Tongue (tissue), 3 donors: ENCODE measurements at places on chromosomes 2 and 18. TPM values are rescaled to one million over a fixed set of nuclear protein-coding genes. Genes with fewer than 3 reads are reported as not detected.
A peak's percentile ranks its signal among the peaks of the same experiment; 100 is the strongest.

GRCh38 chr2:160602073-160602472, 108.5 kb upstream of the RBMS1 start:
- DNase-seq = no peak

- DNase-seq = peak; percentile 85
These were observed 161.1 kb downstream of the FAM210A start for GRCh38 chr18:13565228-13565627.

DNA sequence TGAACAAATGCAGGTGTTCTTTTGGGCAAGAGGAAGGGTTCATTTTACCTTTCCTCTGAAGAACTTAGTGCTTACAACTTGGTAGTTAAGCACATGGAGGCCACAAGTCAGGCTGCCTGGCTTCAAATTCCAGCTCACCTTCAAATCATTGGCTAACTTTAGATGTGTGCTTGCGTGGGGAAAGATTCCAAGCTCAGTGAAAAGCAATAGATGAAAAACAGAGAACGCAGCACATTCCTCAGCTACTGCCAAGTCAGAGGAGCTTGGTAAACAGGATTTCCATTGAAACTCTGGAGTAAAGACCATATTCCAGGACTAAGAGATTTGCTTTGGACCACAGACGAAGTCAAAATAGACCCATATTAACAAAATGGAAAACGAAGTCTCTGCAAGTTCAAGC, 96.3 kb upstream of the ASB18 start:
- DNase-seq = peak; percentile 72

DNA sequence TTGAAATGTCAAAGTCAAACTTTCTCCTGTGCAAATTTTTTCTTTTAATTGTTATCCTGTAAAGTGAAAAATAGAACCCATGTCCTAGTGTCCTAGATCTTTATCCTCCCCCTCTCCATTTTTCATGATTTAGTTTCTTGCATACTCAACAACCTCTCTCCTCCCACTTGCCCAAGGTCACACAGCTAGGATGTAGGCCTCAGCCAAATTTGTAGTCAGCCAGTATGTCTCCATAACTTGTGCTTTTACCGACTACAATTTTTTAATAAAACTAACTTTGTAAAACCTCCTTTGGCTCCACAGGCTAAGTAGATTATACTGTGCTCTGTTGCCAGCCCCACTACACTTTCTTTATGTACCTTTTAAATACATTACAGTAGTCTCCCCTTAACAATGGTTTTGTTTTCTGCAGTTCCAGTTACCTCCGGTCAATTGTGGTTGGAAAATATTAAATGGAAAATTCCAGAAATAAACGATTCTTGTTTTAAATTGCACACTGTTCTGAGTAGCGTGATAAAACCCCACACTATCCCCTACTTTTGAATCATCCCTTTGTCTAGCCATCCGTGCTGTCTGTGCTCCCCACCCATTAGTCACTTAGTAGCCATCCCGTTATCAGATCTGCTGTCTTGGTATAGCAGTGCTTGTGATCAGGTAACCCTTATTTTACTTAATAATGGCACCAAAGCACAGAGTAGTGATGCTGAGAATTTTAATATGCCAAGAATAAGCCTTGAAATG, 22.8 kb downstream of the GULP1 start:
- no peak for DNase-seq

- DNase-seq = no peak
These were observed 705.9 kb upstream of the ZNF804A start for GRCh38 chr2:183892315-183892941.

GRCh38 chr2:137172162-137172561, 406.8 kb downstream of the THSD7B start:
- DNase-seq = no peak

GRCh38 chr2:96815326-96816126, 542 bp upstream of the CNNM3 start:
- no peak for DNase-seq

DNA sequence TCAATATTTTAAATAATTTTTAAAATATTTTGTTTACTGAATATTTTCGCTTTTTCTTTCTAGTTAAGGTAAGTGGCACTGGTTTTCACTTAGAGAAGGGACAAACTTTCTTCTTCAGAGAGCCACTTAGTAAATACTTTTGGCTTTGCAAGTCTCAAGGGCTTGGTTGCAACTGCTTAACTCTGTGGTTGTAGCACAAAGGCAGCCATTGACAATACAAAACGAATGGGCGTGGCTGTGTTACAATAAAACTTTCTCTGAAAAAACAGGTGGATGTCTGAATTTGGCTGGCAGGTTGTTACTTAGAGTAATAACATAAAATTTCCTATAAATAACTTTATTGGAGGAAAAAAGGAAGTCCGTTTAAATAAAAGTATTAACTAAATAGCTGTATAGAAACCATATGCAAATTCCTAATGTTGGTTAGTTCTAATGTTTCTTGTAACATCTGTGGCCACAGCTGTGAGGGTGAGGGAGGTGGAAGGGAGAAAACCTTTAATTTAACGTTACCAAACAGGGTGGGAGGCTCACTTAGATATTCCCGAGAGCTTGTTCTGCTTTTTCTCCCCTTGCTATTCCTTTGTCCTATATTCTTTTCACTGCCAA, 62.4 kb upstream of the TNP1 start:
- peak; percentile 70 for DNase-seq

- peak; percentile 64 for DNase-seq
These were observed 181.8 kb downstream of the SNTG2 start for GRCh38 chr2:1132328-1132969.

DNA sequence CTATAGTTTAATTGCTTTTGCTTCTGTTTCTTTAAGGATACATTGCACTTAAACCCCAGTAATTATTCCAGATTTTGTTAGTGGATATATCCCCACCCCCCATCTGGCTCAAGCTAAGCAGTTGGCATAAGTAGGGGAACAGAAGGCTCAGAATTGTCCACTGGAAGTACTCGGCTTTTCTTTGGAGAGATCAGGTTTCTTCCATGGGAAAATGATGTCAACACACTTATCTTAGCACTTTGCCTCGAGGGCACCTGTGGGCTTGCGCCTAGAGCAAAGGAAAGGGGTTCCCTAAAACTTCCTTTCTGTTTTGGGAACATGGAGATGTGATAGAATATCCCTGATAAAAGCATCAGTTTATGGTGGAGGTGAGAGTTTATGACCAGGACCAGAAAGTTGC, 130.6 kb downstream of the FMNL2 start:
- DNase-seq = peak; percentile 45

DNA sequence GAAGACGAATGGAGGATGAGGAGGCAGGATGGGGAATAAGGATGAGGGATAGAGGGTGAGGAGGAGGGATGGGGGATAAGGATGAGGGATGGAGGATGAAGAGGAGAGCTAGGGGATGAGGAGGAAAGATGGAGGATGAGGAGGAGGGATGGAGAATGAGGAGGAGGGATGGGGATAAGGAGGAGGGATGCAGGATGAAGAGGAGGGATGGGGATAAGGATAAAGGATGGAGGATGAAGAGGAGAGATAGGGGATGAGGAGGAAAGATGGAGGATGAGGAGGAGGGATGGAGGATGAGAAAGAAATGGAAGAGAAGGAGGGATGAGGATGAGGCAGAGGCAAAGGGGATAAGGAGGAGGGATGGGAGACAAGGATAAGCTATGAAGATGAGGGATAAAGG, 230.0 kb downstream of the NAPG start:
- DNase-seq = no peak

- no peak for DNase-seq
These were observed 189.3 kb downstream of the ANKRD44 start for GRCh38 chr2:197121255-197121654.

- no peak for DNase-seq
These were observed 12.1 kb upstream of the COPS8 start for GRCh38 chr2:237073552-237073951.

- no peak for DNase-seq
These were observed 7.6 kb upstream of the FARSB start for GRCh38 chr2:222663479-222663878.

The ACTG2 gene
- total RNA-seq = 7.9 TPM

The MAP2 gene
- 11.5 TPM for total RNA-seq
